Urinary bladder (tissue), 4 donors: ENCODE measurements at places on chromosomes 13 and 19. TPM values are rescaled to one million over a fixed set of nuclear protein-coding genes. Genes with fewer than 3 reads are reported as not detected.

Gene ZNF83
- total RNA-seq = 132 TPM

DNA sequence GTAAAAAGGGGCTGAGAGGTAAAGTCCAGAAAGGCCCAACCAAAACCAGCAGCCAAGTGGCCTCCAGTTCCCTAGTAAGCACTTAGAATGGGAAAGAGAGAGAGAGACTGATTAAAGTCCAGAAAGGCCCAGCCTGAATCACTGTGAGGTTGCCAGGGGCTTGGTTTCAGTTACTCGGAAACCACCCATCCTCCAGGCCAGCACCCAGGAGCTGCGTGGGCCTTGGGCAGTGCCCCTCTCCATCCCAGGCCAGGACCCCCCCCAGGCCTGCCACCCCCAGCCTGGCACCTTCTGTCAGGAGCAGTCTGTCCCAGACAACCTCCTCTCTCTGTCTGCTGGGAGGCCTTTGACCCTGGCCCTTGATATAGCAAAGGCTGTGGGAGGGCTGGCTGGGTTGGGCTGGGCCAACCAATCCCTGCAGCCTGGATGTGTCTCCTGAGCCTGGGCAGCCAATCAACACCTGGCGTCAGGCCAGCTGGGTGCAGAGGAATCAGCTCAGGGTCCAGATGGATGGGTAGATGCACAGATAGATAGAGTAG lies at the start of gene CYP4F2:
CYP4F2 (minus strand) TSS at position 337 of the 539 bp plus-strand sequence. CDS start 463 bp downstream, outside the sequence.
- DNase-seq = no peak

Gene PPFIA3
- total RNA-seq = 5.2 TPM

GRCh38 chr13:108383667-108384066 lies 114.1 kb downstream of the TNFSF13B start:
- DNase-seq = no peak

Gene IL17D
- total RNA-seq = 6.8 TPM

- DNase-seq = no peak
These were observed 1.2 kb upstream of the ACP7 start for GRCh38 chr19:39082745-39083598.

DNA sequence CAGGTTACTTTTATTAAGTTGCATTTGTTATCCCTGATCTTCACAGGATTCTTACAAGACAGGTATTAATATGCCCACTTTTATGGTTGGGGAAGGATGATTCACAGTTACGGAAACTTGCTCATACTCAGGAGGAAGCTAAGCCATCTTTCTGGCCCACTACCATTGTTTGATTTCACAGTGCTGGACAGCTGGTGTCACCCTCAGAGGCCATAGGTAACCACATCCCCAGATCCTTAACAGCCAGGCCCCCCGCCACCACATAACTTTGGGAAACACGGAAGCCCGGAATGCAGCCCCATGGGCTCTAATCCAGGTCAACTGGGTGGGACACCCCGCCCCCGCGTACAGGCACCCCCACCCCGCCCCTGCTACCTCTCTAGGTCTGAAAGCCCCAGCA lies 119.7 kb downstream of the IRS2 start:
- no peak for DNase-seq

- no peak for DNase-seq
These were observed 80.3 kb upstream of the MRI1 start for GRCh38 chr19:13684021-13684420.

Gene DDX49
- 22.2 TPM for total RNA-seq

Gene SMIM44
- total RNA-seq = not detected

DNA sequence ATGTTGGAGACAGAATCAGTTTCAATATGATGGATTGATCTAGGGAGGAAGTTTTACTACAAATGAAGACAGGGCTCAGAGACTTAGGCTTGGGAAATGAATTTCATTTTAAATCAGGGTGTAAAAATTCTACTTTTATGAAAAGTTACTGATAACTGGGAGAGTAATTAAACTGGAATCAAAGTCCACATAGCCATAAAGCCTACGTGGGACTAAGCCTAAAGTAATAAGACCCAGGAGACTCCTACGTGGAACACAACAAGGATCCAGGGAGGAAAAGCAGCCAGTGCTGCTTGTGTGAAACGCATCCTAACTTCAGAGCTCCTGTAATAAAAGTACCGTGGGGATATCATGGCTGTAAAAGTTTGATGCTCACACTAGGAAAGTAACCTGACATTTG lies 152.0 kb upstream of the MYO16 start:
- DNase-seq = no peak
